ENCODE measurements at places on chromosomes 3 and 15.

GRCh38 chr3:56923526-56924224, 121.9 kb upstream of the ARHGEF3 start:
- DNase-seq, result no peak

DNA sequence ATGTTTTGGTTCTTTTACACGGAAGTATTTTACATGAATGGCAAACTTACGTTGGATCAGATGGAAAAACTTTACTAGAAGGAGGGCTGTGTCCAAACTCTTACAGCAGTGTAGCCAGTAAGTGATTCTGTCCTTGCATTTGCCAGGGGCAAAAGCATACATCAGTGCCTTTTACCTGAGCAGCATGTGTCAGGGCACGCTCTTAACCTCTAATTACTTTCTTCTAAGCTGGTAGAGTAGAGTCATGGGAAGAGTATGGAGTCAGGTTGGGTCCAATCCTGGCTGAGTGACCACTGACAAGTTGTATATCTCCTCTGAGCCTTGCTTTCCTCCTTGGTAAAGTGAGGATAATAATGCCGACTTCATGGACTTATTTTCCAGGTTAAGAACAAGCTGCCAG, 47.1 kb downstream of the RYR3 start:
- DNase-seq, result no peak

DNA sequence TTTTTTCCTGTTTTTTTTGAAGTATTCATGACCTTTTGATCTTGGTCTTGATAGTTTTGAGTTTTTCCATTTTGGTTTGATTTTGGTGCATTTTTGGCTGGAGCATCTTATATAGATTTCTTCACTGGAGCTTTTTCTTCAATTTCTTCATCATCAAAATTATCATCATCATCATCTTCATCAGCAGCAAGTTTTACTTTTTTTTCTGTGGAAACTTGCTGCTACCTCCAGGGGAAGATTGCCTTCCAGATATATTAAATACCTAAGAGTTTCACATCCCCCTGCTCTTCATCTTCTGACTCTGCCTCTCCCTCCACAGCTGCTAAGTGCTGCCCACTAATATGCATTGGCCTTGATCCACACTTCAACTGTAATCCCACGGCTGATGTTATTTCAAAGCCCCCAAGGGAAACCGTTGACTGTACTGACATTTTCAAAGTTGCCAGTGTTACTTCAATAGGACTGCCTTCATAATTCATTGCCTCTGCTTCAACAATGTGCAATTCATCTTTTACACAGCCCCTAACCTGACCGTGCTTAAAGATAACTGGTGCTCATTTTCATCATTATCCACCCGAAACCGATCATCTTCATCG, 151.7 kb downstream of the NR1D2 start:
- DNase-seq, result no peak

DNA sequence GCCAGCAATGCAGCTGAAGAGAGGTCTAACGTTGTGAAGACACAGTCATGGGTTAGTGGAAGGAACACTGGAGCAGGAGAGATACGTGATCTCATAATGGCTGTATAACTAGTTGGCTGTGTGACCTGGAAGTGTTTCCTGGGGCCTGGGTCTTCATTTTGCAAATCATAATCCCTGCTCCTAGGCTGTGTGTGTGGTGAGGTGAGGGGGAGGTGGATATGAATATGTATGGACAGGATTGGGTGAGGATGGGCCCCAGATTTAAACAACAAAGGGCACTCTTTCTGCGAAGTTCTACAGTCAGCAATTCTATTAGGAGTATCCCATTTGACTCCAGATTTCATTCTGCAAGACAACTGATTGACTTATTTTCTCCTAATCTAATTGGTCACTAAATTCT, 41.3 kb downstream of the ANKRD28 start:
- no peak for DNase-seq

DNA sequence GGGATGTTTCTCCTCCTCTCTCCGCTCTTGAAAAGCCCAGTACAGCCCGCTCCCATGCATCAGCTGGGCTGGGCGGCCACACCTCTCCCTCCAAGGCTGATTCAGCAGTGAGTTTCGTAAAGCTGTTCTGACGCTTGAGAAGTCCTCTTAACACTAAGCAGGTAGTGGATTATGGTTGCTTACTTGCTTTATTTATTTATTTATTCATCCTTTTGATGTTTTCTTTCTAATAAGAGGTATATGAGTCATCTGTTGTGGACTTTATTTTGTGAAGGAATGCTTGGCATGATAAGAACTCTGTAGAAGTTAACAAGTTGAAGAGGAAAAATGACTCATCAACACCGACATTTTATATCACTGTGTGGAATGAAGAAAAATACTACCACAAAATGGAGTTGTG, 285.0 kb downstream of the SQOR start:
- no peak for DNase-seq

GRCh38 chr3:124373524-124373923, 356.7 kb upstream of the UMPS start:
- DNase-seq, result no peak

GRCh38 chr15:58981808-58982475, 5.5 kb upstream of the RNF111 start:
- DNase-seq, result no peak

GRCh38 chr15:88645171-88646087, 6.6 kb downstream of the ISG20 start:
- DNase-seq, result peak; percentile 6

- no peak for DNase-seq
These were observed 190.0 kb downstream of the PLCH1 start for GRCh38 chr3:155554777-155555451.

- DNase-seq, result no peak
These were observed 13.8 kb downstream of the ATP10A start for GRCh38 chr15:25849157-25849921.

DNA sequence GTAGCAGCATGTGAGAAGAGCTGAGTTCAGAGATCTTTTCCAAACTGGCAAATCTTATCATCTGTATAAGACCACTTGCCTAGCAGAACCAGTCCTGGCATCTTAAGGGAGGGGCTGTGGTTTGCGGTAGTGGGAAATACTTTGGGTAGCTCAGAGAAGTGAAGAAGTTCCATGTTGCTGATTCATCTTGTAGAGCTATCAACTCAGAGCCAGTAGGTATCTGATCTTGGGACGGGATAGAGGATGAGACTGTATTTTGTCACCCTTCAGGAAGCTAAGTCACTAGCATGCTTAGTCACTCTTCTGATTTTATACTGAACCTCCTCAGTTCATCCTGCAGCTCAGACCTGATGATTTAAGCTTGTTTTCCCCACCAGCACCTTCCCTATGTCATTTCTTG, 211.4 kb downstream of the NR1D2 start:
- no peak for DNase-seq

DNA sequence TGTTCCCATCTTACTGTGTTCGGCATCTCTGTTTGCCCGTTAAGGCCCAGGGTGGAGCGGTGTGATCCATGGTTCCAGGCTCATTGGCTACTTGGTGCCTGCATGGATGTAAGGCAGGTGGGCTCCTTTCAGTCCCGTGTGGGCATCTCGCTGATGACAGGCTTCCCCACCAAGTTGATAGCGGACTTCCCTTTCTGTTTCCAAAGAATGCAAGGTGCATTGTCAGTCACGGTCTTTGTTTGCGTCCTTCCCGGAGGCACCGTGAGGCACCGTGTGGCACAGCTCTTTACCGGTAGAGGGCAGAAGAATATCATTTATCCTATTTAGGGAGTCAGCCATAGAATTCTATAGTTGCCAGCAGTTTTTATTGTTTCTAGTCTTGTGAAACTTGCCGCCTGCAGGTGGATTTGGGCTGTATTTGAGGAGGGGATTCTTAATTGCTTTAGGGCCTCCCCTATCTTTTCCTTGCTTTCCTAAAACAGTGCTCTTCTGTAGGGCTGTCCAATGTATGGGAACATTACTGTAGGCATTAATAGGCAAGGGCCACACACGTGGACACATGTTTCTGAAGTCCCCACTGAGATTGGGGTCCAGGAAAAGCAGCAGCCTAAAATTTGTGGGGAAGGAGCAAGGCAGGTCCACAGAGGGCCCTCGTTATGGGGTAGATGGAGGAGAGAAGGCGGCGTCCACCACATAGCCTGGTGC, 244.1 kb downstream of the SLCO3A1 start:
- no peak for DNase-seq

DNA sequence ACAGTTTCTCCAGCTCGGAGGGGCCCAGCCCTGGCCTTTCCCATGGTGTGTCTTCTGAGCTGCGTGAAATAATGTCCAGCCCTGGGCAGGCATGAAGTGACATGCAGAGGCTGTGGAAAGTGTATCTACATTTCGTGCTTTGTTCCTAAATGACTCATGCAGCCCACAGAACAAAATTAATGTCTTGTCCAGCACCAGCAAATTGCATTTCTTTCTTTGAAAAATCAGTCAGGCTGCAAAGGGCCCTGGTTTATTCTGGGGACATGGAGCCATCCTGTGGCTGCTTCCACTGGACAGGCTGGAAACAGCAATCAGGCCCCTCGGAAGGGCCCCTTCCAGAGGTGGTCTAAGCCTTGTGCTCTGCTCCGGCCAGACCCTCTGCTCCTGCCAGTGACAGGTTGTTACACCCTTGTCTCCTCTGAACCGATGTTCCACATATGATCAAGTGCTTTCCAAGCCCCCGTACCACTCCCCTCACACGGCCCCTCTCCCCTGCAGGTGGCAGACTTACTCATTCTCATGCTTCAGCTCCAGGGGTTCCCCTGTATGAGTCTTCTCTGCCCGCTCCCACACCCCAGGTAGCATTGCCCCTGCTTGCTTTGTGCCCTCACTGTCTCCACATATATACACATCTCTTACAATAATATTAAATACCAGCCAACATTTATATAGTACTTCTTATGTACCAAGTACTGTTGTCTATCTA, 33.7 kb downstream of the CRYGS start:
- DNase-seq, result no peak

GRCh38 chr15:34327906-34328305, 9.7 kb downstream of the SLC12A6 start:
- DNase-seq, result no peak

GRCh38 chr3:140252812-140253656, 318.0 kb downstream of the CLSTN2 start:
- DNase-seq, result no peak

- no peak for DNase-seq
These were observed 244.2 kb downstream of the ADAMTS17 start for GRCh38 chr15:100097342-100098127.

GRCh38 chr15:69722924-69723323, 270.3 kb downstream of the RPLP1 start:
- no peak for DNase-seq

DNA sequence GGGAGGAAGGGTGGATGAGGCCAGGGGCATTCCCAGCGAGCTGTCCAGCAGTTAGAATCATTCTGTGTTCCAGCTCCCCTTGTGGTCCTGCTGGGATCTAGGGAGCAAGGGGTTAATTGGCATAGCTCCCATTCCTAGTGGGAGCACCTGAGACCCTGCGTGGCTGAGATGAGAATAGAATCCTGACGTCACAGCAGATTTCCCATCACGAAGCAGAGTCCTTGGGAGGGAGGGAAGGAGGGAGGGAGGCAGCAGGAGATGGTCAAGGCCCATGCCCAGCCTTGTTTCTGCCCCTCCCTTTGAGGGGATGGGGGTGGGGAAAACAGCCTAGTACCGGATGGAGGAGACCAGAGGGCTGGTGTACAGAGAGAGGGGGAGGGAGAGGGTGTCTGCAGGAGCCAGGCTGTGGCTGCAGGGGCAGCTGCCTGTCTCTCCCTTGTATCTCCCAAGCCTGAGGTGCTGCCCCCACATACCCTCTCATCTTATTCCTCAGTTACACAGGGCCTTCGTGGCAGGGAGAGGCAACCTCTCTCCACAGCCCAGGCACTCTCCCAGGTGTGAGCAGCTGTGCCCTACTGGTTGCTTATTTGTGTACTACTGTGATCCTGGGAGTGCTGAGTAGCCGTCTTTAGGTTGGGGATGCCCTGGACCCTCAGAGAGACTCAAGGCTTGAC, 5.4 kb downstream of the TYRO3 start:
- no peak for DNase-seq

DNA sequence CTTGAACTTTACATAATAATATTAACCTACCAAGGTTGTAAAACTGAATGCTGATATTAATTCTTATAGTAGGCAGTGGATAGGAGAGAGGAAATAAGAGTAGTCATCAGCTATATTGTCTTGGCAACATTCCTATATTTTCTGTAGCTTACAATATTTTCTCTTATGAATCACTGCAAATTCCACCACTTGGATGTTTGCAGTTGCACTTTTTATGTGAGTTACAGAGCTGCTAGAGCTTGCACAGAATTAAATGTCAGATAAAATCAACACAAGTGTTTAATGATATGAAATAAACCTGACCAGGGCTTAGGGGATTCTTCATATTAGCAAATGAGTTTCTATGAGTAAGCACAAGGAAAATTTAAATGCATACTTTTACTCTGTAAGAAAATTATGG, 1710.1 kb downstream of the SI start:
- no peak for DNase-seq

DNA sequence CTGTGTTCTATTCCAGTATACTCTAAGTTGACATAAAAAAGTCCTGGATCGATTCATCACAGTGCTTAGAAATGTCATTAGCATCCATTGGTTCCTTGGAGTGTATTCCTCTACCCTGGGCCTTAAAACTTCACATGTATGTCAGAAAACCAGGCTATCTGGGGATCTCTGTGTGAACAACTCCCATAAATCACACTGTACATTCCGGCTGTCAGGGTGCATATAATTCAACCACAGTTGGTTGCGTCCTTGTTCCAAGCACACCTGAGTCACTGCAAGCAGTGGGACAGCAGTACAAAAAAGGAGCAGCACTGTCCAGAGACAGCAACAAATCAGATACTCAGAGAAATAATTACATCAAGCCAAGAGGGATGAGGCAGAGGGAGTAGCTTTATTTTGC, 52.4 kb downstream of the PDZRN3 start:
- DNase-seq, result no peak

DNA sequence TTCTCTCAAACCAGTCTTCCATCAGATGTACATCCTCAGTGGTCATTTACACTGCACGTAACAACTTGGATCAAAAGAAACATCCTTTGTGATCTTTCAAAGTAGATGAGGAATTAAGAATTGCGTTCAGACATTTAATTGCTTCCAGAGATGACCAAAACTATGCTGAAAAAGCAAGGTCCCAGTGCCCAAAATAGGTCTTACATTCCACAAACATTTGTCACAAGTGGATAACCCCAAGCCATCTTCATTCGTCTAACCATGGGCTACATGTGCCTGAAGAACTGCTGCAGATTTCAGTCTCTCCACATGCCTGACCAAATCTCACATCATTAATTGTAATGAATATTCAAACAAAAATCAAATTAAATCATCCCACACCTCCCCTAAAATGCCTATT, 273.6 kb downstream of the SHOX2 start:
- DNase-seq, result no peak

DNA sequence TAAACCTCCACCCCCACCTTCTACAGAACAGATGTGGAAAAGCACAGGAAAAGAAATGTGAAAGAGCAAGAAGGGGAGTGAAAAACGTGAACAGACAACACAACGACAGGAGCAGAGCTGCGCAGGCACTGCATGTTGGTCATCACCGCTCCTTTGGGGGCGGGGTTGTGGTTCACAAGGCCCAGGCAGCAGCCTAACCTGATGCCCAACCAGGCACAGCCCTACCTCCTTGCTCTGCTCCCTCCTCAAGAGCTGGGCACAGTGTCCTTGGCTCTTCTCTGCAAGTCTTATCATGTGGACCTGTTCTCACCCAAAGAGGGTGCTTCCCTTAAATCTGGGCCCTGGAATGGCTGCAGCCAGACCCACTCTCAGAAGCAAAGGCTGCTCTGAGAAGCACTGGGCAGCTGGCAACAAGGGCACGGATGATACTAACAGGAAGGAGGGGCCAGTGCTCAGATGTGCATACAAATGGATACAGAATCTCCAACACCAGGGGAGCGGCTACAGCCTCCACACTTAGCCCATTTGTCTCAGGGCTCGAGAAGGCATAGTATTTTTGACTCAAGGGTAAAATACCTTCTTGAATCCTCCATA, 64.6 kb downstream of the DHX30 start:
- no peak for DNase-seq

- DNase-seq, result no peak
These were observed 383.0 kb upstream of the RARB start for GRCh38 chr3:25044762-25045710.

All from activated CD4-positive, alpha-beta T cell treated with anti-CD3 and anti-CD28 coated beads for 1 hour (primary cell).